ENCODE measurements at places on chromosomes 5 and 9.

DNA sequence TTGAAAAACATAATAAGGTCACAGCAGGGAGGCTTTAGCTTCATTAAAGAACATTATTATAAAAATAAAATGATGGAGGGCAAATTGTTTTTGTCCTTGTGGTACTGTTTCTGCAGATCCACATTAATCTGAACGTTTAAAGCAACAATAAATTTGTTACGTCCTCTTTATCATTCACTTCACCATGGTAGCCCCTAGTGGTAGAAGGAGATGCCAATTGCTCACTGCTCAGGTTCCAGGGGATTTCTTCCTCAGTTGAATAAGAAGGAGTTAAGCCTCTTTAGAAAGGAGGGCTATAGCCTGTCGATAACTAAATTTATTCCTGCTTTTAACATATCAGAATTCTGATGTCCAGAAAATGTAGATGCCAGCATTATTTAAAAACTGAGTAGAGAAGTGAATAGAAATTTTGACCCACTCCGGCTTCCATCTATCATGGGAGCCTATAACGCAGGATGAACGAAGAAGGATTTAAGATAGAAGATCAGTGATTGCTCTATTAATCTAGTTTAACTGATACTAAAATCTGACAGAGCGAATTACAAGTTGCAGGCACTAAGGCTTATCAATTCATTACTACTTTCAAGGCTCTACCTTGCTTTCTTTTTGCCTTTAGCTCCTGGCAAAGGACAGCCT is 692.3 kb downstream of the PTPRD start:
- no peak for DNase-seq

DNA sequence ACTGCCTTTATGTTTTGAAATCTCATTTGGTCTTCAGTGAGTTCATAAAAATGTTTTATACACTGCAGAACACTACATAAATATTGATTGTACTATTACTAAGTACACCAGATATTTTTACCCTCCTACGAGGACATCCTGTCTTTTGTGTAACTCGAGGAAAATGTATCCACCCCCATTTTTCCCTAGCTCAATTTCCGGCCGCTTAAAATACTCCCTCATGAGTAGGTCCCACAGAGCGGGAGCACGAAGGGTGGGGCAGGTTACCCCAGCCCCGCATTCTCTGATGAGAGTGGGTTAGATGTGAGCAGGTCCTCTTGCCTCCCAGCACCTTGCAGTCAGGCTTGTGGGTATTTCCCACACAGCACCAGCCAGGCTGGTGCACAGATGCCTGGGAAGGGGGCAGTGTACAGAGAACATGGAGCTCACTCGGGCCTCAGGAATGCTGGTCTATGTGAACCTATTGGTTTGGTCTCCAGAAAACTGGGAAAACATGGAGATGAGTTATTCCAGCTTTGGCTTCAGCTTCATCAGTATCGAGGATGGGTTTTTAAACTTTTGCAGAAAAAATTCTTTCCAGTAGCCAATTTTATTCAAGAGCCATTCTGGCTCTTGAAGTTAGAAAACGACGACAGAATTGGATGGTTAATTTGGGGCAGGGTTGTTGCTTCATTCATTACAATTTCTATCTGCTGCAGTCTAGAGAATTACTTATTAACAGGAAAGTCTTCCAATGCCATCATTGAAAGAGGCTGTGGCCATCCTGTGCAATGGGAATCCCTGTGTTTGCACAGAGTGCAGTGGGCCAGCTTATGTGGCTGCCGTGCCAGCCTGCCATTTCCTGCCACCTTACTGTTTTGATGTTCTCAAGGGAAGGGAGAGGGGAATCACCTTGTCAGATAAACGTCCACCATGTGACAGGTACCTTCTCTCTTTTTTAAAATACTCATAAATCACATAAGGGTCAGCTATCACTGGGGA is 73.2 kb downstream of the WDR41 start:
- no peak for DNase-seq

DNA sequence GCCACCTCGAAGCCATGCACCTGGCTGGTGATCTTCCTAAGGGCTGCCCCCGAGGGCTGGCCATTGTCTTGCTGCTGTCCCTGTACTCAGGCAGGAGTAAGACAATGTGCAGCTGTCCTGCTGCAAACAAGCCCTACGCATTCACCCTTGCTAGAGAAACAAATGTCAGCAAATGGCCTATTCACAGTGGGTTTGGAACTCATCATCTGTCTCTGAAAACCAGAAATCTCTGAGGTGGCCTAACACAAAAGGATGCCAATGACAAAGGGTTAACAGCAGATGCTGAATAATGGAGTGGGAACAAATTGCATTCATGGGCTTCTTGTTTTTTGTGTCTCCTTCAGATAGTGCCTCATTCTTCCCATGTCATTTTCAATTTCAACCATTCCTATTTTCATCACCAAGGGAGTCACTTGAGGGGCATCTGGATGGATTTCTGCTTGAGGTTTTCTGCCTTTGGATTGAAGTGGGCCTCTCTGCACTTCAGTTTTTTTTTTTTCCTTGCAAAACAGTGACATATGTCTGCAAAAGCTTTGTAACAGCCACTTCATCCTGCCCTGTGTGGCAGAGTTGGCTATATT is 261.6 kb upstream of the VLDLR start:
- no peak for DNase-seq

DNA sequence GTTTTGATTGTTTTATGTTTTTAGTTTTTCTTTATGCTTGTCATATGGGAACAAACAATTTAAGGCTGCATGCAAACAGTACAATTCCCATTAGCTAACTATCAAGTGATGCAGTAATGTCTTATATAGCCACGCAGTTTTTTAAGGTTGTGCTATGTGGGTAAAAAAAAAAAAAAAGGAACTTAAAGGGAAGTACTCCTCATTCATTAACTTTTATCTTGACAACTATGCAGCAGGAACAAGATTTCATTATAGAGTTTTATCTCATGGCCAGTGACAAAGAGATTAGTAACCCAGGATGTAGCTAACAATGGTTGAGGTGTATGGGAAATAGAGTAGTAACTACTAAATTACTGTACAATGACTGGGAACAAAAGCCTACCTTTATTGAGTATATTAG is 1008.2 kb upstream of the CDH9 start:
- no peak for DNase-seq

DNA sequence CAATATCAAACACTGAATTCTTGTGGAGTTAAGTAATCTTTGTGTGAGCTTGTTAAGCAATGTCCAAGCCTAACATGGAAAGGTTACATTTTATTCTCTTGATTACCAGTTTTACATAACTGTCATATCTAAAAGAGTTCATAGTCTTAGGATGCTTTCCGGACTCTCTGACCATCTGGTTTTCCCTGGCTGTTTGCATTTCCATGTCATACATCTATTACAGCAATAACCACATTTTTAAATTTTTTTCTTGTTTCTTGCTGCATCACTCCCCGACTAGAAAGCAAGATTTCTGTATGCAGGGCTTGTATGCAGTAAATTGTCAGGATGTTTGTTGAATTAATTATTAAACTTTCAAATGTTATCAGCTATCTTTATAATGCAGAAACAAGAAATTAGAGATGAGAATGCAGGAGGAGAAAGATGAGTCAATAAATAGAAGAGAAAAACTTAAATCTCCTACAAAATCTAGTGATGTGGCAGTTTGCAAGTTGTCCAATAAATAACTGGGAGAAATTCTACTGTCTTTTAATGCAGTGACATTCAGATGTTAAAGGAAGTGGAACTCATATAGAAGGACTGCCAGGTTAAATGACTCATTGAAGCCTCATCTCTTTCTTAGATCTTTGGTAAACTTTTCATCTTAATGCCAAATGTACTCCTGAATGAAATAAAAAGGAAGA is 179.6 kb upstream of the SGCD start:
- DNase-seq: peak; percentile 8

DNA sequence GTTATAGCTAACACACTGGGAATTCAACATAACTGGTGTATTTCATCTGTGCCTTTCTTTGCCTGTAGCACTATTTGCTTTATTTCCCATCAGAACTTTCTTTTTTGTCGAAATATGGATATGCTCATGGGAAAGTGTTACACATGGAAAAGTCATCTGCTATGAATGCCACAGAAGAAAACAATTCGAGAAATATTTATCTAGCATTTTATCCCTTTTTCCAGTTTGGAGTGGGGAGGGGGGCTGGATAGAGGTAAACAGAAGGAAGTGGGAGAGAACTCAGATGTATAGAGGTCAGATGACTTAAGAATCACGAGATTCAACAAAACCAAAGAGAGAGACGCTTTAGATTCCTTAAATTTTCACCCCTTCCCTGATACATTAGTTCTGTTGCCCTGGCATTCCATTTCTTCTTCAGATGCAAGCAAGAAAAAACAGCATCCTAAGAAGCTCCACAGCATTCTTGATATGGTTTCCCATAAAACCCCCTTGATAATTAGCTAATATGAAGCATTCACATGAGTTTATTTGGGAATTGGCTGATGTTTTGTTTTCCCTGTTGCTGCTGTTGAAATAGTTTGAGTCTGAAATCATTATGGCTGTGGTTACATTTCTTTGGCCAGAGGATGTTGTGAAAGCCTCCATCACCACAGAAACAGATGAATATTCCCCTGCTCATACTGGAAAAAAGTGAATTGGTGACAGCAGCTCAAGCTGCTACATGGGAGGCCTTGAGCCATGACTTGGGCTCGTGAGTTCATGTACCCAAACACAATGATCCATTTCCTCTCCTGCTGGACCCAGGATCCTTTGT is 335.8 kb upstream of the DAB2 start:
- peak; percentile 61 for DNase-seq

DNA sequence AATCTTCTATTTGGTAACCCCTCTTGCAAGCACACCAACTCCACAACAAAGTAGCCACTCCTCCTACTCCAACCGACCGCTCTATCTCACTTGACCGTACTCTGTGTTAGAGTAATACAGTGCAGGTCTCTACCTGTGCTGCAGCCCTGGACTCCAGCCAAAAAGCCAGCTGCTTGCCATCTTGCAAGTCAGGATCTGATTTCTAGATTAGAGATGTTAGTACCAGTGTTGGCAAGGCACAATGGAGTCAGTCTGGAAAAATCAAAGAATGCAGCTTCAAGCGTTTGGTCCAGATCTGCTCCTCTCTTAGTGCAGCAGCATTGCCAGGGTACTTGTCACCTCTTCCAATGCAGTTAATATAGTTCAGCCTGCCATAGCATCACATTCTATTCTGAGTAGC is 477.6 kb downstream of the ZSWIM6 start:
- no peak for DNase-seq

DNA sequence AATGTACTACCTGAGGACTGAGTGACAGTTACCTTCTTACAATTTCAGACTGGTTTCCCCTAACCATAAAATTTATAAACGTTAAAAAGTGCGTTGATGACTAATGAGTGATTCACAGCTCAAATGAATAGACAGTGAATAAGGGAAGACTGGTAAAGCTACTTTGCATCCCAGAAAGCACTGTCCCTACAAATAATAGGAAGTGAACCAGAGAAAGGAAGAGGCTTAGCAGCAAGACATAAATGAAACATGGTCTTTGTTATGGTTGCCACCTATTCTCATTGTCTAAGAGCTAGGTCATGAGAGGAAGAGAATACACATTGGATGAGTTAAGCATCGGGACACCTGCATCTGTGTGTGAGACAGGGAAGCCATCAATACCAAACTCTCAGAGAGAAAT is 849.2 kb downstream of the TAF11L14 start:
- peak; percentile 13 for DNase-seq

- no peak for DNase-seq
These were observed 687.7 kb upstream of the ARRDC3 start for GRCh38 chr5:92070786-92071185.

GRCh38 chr5:35129276-35129675 is 81.5 kb upstream of the AGXT2 start:
- DNase-seq: peak; percentile 75

DNA sequence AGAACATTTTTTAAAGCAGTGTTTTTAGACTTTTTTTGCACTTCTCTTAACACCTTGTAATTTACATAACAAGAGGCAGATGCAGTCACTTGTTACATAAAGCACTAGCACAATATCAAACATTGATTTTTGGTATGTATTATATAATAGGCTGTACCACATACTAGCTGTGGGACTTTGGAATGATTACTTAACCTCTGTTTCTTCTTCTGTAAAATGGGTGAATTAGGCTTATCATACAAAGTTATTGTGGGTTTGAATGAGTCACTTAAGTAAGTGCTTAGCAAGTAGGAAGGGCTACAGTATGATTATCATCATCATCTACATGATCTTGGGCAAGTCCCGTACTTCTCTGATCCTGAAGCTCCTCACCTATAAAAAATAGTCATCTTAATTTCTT is 2.1 kb downstream of the FAM81B start:
- DNase-seq: no peak

GRCh38 chr9:84404095-84404686 is 63.6 kb upstream of the SLC28A3 start:
- peak; percentile 38 for DNase-seq

DNA sequence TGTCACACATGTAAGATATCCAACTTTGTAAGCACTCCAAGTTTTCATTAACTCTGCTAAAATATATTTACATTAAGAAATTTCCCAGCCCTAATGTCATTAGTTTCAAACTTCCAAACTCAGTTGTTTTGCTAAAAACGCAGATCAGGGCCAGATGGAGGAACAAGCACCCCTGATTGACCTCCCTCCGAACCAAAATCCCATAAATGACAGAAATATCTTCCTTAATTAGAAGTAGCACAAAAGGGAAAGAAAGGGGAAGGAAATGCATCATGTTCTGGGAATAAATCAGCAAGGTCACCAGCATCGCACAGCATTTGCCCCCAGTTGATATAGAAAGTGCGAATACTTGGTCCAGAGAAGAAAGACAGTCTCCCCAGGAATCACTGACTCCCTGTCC is 61.4 kb upstream of the RUFY1 start:
- DNase-seq: no peak

DNA sequence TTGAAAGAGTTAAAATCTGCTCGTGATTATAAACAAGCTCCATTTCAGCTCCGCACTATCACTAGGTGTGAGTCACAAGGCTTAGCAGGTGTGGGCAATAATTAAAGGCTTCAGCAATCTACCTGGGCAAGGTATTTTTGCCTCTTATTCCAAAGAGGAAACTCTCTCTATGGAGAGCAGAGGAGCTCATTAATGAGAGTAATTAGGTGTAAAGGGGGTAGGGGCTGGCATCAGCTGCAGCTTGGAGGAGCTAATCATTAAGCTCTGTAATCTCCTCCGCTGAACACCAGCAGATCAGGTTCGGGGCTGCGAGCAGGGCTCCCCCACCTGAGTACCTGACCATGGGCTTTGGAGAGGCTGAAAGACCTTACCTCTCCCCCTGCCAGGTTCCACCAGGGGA is 129.2 kb downstream of the CRB2 start:
- no peak for DNase-seq

DNA sequence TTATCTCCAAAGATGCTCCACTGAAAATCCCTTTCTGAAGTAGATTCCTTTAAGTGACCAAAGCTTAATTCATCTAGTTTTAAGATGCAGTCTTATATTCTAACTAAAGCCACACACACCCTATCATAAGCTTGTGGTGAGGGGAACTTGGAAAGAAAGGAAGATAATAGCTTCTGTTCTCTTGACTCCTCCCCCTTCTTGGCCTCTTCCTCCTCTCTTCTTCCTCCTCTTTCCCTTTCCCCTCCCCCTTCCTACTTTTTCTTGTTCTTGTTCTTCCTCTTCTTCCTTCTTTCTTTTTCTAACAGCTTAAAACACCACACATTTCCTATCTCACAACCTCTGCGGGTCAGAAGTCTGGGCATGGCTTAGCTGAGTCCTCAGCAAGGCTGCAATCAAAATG is 23.5 kb downstream of the IL7R start:
- no peak for DNase-seq
